ENCODE measurements at places on chromosomes 7 and 10. TPM values are rescaled to one million over a fixed set of nuclear protein-coding genes. Genes with fewer than 3 reads are reported as not detected.

The LRRTM3 gene
- not detected for total RNA-seq

The USP6NL gene
- 11.7 TPM for total RNA-seq

The OPN1SW gene
- not detected for total RNA-seq

The FIGNL1 gene
- 9.6 TPM for total RNA-seq

The ELFN1 gene
- not detected for total RNA-seq

Measured in smooth muscle cell of the pulmonary artery (primary cell).